Activated B cell treated with CpG ODN at 0.5 μM for 24 hours (primary cell): ENCODE measurements at places on chromosomes 13 and 19.

GRCh38 chr13:25292301-25292700 lies 5.0 kb upstream of the MTMR6 start:
- DNase-seq, result no peak
- H3K4me1 ChIP-seq, result peaks cover 5% of the 10 kb centered on the region
- no peak overlapping the region for H3K27ac ChIP-seq
- H3K36me3 ChIP-seq, result no peaks in the 10 kb centered on the region
- no peak overlapping the region for H3K4me3 ChIP-seq

DNA sequence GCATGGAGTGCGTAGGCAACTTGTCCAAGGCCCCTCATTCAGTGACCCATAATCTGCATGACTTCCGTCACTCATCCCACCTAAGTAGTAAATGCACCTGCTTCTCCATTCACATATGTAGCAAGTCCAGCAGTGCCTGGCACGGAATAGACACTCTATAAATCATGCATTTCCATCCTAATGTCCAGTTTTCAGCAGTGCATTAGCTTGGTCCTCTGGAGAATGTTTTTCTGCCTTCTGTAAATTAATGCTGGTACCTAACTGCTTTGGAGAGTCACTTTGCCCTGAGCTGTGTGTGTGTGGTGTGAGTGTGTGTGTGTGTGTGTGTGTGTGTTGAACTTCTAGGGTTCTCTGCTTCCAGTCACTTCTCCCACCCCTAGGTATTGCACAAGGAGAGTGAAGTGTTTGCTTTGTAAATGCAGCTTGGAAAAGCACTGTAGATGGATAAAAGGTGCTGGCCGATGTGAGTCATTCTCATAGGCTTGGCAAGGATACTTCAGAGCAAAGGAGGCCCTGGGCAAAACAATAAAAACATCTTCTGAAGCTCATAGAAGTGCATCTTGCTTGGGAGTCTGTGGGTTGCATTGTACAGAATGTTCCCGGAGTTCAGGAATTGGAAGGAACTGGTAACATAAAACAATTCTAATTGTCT lies 181.8 kb downstream of the KATNAL1 start:
- H3K36me3 ChIP-seq, result no peaks in the 10 kb centered on the region
- no peaks in the 10 kb centered on the region for H3K27me3 ChIP-seq
- H3K4me1 ChIP-seq, result peaks cover 17% of the 10 kb centered on the region
- H3K4me3 ChIP-seq, result no peak overlapping the region
- no peak for DNase-seq

- H3K27me3 ChIP-seq, result no peaks in the 10 kb centered on the region
- peaks cover 27% of the 10 kb centered on the region for H3K36me3 ChIP-seq
- no peak for DNase-seq
- peaks cover 68% of the 10 kb centered on the region for H3K4me1 ChIP-seq
- no peak overlapping the region for H3K4me3 ChIP-seq
- peak overlapping the region; percentile 50 for H3K27ac ChIP-seq
Measured at GRCh38 chr19:37997911-37998344, 90.9 kb downstream of the SIPA1L3 start.

GRCh38 chr13:54077569-54077968 lies 1049.0 kb downstream of the OLFM4 start:
- H3K4me3 ChIP-seq, result no peak overlapping the region
- H3K27ac ChIP-seq, result no peak overlapping the region
- no peaks in the 10 kb centered on the region for H3K27me3 ChIP-seq
- H3K4me1 ChIP-seq, result no peaks in the 10 kb centered on the region
- DNase-seq, result no peak
- H3K36me3 ChIP-seq, result no peaks in the 10 kb centered on the region

GRCh38 chr13:42970824-42971690 lies 21.0 kb downstream of the EPSTI1 start:
- DNase-seq, result no peak
- peak overlapping the region; percentile 72 for H3K27ac ChIP-seq
- H3K36me3 ChIP-seq, result peaks cover 35% of the 10 kb centered on the region
- peaks cover 36% of the 10 kb centered on the region for H3K4me1 ChIP-seq

- H3K4me1 ChIP-seq, result no peaks in the 10 kb centered on the region
- H3K4me3 ChIP-seq, result no peak overlapping the region
- no peaks in the 10 kb centered on the region for H3K27me3 ChIP-seq
- H3K36me3 ChIP-seq, result peaks cover 19% of the 10 kb centered on the region
- DNase-seq, result no peak
Measured at GRCh38 chr19:18725841-18726770, 42.6 kb downstream of the CRTC1 start.

- H3K27me3 ChIP-seq, result no peaks in the 10 kb centered on the region
- DNase-seq, result no peak
- H3K4me1 ChIP-seq, result peaks cover 8% of the 10 kb centered on the region
- H3K4me3 ChIP-seq, result no peak overlapping the region
- peaks cover 68% of the 10 kb centered on the region for H3K36me3 ChIP-seq
Measured at GRCh38 chr19:10395003-10395402, 8.3 kb downstream of the CDC37 start.

DNA sequence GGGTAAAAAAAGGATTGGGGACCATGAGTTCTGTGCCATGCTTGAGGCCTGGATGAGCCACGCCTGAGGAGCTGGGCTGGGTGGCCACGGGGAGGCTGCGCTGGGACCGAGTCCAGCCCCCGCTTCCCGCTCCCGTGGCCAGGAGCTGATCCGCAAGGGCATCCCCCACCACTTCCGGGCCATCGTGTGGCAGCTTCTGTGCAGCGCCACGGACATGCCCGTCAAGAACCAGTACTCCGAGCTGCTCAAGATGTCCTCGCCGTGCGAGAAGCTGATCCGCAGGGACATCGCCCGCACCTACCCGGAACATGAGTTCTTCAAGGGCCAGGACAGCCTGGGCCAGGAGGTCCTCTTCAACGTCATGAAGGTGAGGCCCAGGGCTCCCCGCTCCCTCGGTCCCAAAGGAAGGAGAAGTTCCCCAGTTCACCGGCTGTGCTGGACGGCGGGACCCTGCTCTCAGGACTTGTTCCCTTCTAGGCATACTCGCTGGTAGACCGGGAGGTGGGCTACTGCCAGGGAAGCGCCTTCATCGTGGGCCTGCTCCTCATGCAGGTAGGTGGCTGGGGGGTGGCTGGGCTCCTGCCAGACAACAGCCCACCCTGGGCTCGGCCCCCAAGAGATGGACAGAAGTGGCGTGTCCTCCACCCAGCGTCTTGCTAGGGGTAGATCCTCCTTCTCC lies 18.9 kb downstream of the EVI5L start:
- DNase-seq, result no peak
- H3K36me3 ChIP-seq, result no peaks in the 10 kb centered on the region
- H3K27me3 ChIP-seq, result no peaks in the 10 kb centered on the region
- no peak overlapping the region for H3K4me3 ChIP-seq

DNA sequence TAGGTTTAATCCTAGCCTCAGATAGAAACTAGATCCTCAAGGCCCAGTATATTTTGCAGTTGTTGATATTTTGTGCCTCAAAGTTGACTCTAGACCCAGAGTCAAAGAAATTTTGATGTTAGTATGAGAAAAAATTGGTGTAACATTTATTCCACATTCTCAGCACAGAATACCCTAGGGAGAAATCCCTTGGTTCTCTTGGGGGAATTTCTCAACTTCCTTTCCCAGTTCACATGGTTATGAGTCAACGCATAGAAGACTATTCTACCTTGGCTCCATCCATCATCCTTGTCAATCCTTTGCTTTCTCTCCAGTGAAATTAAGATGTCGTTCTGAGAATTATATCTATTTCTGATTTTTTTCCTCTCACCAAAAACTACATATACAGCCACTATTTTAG lies 145.3 kb downstream of the POSTN start:
- DNase-seq, result no peak
- H3K4me1 ChIP-seq, result no peaks in the 10 kb centered on the region
- H3K27me3 ChIP-seq, result no peaks in the 10 kb centered on the region

DNA sequence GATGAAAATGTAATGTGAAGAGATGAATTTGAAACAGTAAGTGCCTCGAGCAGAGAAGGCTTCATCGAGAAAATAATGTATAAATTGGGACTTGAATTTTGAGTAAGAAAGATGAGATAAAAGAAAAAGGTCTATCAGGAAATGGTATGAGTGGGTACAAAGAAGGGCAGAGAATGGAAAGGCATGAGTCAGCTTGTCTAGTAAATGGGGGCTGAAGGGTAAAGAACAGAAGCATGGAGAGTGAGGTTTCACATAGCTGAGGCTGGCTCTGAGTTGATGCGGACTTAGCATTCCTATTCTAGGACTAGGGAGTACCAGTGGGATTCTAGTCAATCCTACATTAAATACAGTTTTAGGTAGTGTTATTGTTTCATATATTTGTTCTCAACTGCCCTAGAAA lies 85.8 kb downstream of the ZC3H13 start:
- H3K27me3 ChIP-seq, result no peaks in the 10 kb centered on the region
- H3K4me1 ChIP-seq, result no peaks in the 10 kb centered on the region
- H3K36me3 ChIP-seq, result peaks cover 80% of the 10 kb centered on the region
- H3K4me3 ChIP-seq, result no peak overlapping the region

GRCh38 chr13:78709028-78709427 lies 50.1 kb upstream of the OBI1 start:
- no peak overlapping the region for H3K4me3 ChIP-seq
- no peaks in the 10 kb centered on the region for H3K4me1 ChIP-seq
- no peak overlapping the region for H3K27ac ChIP-seq
- peaks cover 7% of the 10 kb centered on the region for H3K27me3 ChIP-seq

DNA sequence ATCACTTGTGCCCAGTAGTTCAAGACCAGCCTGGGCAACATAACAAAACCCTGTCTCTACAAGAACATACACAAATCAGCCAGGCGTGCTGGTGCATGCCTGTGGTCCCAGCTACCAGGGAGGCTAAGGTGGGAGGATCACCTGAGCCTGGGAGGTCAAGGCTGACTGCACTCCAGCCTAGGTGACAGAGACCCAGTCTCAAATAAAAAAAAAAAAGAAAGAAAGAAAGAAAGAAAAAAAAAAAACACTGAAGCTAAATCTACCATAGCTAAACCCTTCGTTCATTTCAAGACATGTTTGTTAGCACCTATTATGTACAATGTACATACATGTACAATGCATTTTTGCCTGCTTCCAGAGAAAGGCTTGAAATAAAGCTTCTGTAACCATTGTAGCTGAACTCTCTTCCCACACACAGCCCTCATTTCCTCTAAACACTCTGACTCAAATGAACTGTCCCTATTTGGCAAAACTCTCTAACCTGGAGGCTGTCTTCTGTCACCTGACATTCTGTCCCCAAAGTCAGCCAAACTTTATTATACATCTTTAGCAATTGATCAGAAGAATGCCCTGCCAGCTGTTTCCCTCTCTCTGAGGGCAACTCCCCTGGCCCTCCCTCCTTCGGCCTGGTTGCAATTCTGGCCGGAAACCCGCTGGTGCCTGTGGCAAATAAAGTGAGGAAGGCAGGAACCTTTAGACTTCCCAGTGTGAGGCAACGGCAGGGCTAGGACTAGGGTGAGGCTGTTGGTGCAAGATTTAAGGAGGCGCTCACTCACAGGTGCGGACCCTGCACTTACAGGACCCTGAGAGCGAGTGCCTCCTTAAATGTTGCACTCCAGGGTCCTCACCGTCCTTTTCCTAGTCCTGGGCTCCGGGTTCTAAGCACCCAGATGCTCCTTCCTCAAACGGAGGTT lies 1.8 kb downstream of the ETHE1 start:
- no peak for DNase-seq
- peaks cover 25% of the 10 kb centered on the region for H3K4me1 ChIP-seq
- no peaks in the 10 kb centered on the region for H3K27me3 ChIP-seq
- H3K27ac ChIP-seq, result peak overlapping the region; percentile 54

GRCh38 chr13:38496917-38497316 lies 147.3 kb downstream of the UFM1 start:
- H3K27me3 ChIP-seq, result no peaks in the 10 kb centered on the region
- no peak overlapping the region for H3K27ac ChIP-seq
- H3K36me3 ChIP-seq, result no peaks in the 10 kb centered on the region
- no peak overlapping the region for H3K4me3 ChIP-seq
- H3K4me1 ChIP-seq, result no peaks in the 10 kb centered on the region

- no peaks in the 10 kb centered on the region for H3K36me3 ChIP-seq
- H3K4me3 ChIP-seq, result peak within 1 kb of the TSS; percentile 39
- no peak within 1 kb of the TSS for H3K27ac ChIP-seq
- no peak for DNase-seq
- no peaks in the 10 kb centered on the region for H3K27me3 ChIP-seq
- peaks cover 11% of the 10 kb centered on the region for H3K4me1 ChIP-seq
Measured at GRCh38 chr19:51501594-51502263, at the start of gene SIGLEC12. Gene SIGLEC12, minus strand, starts transcription at chr19:51501800. Its CDS starts 67 bp downstream, at chr19:51501733.

DNA sequence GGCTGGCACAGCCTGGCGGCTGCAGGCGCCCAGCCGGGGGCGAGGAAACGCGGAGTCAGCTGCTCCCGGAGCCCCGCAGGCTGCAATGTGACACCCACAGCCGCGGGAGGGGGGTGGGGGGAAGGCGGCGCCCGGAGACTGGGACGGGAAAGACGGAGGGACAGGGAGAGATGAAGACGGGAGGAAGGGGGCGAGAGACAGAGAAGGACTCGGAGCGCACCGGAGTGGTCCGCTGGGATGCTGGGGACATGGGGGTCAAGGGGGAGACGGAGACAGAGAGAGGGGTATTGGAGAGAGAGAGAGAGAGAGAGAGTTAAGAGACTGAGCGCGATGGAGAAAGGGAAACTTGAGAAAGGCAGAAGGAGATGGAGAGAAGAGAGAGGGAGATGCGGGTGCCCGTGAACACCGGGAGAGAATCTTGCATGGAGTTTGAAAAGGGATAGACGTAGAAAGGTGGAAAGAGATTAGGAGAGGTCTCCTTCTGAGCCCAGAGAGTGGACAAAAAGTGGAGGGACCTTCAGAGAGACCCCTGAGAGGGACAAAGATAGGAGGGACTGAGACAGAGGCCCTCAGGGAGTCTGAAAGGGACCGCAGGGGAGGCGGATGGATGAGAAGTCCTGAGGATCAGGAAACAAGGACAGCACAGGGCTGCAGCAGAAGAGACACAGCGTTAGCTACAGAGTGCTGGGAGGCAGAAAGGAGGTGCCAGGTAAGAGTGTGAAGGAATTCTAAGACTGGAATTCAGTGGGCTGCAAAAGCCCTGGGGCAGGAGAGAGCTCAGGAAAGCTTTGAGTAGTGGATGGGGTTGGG lies 1.0 kb downstream of the SCN1B start:
- H3K36me3 ChIP-seq, result peaks cover 14% of the 10 kb centered on the region
- no peak for DNase-seq
- H3K27ac ChIP-seq, result no peak overlapping the region
- peaks cover 22% of the 10 kb centered on the region for H3K27me3 ChIP-seq

GRCh38 chr13:85693889-85694511 lies 105.2 kb downstream of the SLITRK6 start:
- H3K4me1 ChIP-seq, result no peaks in the 10 kb centered on the region
- no peak overlapping the region for H3K4me3 ChIP-seq
- no peaks in the 10 kb centered on the region for H3K27me3 ChIP-seq
- no peak overlapping the region for H3K27ac ChIP-seq
- H3K36me3 ChIP-seq, result no peaks in the 10 kb centered on the region
- no peak for DNase-seq

DNA sequence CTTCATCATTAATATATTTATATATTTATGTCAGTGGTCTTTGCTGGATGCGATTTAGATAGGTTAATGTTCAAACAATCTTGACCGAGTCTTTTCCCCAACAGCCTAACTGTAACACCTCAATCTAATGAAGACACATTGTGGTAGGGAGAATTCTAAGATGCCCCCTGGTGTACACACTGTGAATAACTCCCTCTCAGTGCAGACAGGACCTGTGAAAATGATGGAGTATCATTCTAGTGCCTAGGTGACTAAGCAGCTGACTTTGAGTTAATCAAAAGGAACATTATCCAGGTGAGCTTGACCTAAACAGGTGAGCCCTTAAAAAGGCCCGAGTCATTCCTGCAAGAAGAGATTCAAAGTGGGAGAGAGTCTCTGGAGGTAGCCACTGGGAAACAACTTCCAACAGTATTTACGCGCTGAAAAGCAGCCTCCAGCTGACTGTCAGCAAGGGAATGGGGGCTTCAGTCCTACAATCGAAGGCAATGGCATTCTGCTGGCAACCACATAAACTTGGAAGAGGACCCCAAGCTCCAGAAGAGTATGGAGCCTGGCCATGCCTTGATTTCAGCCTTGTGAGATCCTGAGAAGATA lies 28.0 kb upstream of the KBTBD7 start:
- H3K27ac ChIP-seq, result no peak overlapping the region
- H3K4me1 ChIP-seq, result peaks cover 3% of the 10 kb centered on the region
- no peak for DNase-seq
